Stimulated activated CD4-positive, alpha-beta T cell treated with anti-CD3 and anti-CD28 coated beads, Interleukin-15, amount 100 ng/mL, for 24 hours (primary cell): ENCODE measurements at places on chromosomes 7 and 10.

GRCh38 chr10:72561745-72562166, 64.1 kb downstream of the MICU1 start:
- no peak for DNase-seq

- no peak for DNase-seq
Observed at GRCh38 chr10:113263056-113263455, 289.8 kb upstream of the HABP2 start.

GRCh38 chr10:69726850-69727249, 74.9 kb upstream of the COL13A1 start:
- DNase-seq = no peak

DNA sequence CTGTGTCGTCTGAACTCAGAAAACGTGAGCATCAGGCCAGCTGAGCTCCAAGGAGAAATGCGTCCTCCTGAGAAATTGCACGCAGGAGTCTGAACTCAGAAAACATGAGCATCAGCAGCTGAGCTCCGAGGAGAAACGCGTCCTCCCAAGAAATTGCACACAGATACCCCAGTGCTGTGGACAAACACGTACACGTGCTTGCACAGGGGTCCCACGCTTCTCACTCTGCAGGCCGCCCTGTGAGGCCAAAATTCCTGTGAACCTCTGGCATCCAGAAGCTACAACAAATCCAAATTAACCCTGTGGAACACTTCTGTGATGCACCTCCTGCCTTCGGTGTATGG, 133.8 kb downstream of the WDR37 start:
- no peak for DNase-seq

- DNase-seq = peak; percentile 57
Observed at GRCh38 chr10:103276896-103277712, at the start of gene INA. Gene INA, plus strand, starts transcription at chr10:103277138. Its CDS starts 74 bp downstream, at chr10:103277212.

- DNase-seq = no peak
Observed at GRCh38 chr7:157897681-157898080, 560.9 kb downstream of the DNAJB6 start.

- DNase-seq = peak; percentile 15
Observed at GRCh38 chr10:71397296-71398212, 834 bp downstream of the CDH23 start.

DNA sequence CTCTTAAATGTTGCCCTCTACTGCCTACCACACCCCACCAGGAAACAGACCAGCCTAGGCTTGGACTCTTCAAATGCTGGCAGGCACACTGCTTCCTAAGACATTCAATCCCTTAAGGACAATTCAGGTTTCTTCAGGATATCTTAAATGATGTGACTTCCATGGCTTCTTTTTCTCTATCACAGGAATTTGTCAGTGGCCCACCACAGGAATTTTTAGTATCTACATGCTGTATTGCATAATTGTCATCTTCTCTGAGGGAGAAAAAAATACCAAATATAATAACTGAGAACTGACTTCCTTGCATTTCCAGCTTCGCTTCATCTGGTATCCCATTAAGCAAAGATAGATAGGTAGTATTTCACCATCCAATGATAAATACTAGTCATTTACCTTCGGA, 129.3 kb downstream of the WNT2 start:
- no peak for DNase-seq

DNA sequence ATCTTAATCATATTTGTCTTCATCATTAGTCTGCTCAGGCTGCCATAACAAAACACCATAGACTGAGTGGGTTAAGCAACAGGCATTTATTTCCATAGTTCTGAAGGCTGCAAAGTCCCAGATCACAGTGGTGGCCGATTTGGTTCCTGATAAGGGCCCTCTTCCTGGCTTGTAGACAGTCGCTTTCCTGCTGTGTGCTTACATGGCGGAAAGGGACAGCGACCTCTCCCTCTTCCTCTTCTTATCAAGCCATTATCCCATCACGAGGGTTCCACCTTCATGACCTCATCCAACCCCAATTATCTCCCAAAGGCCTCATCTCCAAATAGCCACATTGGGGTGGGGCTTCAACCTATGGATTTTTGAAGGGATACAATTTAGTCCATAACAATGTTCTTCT, 84.0 kb downstream of the LYZL1 start:
- DNase-seq = no peak

GRCh38 chr7:1537535-1538412, 7.3 kb downstream of the MAFK start:
- DNase-seq = no peak

DNA sequence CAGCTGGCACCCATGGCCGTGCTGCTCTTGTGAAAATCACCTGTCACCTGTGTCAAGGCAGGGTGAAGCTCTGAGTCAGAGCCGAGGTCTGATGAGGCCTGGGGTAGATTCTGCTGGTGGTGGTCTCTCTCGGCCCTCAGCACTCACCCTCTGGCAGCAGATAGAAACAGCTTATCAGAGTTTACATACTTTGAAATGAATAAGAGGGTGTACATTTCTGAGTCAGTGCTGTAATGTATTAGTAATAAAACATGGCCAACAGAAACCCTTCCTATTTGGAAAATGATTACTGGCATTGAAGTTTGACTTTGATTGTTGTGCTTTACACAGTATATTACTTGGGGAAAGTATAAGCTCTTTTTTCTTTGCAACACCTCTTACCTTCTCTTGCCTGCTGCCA, 228.8 kb downstream of the SNX10 start:
- DNase-seq = no peak

GRCh38 chr7:103394566-103394965, 47.1 kb downstream of the PSMC2 start:
- DNase-seq = no peak

GRCh38 chr7:131021460-131021859, 287.5 kb upstream of the KLF14 start:
- no peak for DNase-seq

DNA sequence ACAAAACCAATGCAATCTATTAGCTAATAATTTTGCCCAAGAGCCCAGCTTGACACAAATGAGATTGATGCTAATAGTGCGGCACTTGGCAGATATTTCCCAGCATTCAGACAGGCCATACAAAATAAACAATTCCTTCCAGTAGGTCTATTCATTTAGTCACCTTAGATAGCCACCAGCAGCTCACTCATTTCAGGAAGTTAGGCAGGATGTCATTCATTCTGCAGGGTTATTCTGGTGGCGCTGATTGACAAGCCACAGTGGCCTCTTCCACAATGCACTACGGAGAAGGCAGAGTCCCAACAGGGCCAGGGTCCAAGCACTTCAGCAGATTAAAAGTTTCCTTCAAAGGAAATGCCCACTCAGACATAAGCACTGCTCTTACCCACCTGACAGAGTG, 55.8 kb downstream of the PIK3AP1 start:
- DNase-seq = no peak

DNA sequence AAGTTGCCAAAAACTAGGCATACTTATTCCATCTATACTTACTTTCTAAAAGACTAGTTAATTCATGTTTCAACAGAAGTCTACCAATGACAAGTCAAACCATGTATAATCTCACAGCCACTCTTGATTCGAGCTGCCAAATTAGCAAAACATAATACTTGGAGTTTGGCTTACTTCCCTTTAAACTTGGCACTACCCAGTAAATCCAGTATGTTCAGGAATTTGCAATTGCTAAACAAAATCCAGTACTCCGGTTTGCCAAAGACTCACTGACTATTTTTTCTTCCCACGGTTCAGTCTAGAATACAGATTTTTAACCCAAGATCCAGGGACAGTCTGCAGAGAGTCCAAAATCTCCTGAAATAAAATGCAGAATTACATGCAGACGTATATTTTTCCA, 4.6 kb downstream of the OAT start:
- DNase-seq = no peak

DNA sequence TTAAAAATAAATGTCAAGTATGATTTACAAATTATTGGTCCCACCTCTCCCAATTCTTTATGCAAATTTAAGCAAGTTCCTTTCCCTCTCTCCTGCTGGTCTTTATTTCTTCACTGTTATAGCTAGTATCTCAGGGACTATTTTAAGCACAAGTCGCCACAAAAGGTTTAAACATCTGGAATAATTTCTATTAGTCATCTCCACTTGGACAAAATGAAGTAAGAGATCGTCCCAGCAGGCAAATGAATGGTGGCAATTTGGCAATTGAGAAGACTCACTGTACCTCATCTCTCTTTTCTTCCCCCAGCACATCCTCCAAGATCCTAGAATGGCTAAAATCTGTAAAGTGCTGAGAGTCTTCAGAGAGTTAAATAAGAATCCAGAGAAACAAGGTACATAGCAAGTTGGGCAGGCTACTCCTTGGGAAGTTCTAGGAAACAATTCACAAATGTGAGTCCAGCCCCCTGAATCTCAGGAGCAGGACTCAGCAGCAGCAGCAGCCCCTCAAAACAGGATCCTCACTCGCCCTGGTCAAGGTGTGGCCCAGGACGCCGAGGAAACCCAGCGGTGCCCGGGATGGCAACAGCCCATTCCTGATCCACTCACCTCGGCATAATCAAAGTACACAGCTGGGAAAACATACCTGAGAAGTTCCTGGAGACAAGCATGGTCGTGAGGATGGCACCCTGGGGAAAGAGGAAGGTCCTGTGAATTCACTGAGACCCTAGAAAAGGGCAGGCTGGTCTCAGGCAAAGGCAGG, 30.3 kb upstream of the NDST2 start:
- no peak for DNase-seq

GRCh38 chr7:87452279-87452678, 23.2 kb downstream of the ABCB4 start:
- DNase-seq = no peak

GRCh38 chr10:45555795-45556194, 116.8 kb downstream of the ZFAND4 start:
- DNase-seq = no peak

DNA sequence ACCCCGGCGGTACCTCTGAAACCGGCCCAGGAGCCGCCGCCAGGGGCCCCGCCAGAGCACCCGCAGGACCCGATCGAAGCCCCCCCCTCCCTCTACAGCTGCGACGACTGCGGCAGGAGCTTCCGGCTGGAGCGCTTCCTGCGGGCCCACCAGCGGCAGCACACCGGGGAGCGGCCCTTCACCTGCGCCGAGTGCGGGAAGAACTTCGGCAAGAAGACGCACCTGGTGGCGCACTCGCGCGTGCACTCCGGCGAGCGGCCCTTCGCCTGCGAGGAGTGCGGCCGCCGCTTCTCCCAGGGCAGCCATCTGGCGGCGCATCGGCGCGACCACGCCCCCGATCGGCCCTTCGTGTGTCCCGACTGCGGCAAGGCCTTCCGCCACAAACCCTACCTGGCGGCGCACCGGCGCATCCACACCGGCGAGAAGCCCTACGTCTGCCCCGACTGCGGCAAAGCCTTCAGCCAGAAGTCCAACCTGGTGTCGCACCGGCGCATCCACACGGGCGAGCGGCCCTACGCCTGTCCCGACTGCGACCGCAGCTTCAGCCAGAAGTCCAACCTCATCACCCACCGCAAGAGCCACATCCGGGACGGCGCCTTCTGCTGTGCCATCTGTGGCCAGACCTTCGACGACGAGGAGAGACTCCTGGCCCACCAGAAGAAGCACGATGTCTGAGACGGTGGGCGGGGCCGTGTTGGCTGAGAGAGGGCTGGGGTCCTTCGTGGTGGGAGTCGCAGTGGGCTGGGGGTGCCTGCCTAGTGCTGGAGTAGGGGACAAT, 3.8 kb downstream of the REPIN1 start:
- DNase-seq = no peak

GRCh38 chr7:14691597-14692203, 210.9 kb downstream of the DGKB start:
- peak; percentile 58 for DNase-seq

DNA sequence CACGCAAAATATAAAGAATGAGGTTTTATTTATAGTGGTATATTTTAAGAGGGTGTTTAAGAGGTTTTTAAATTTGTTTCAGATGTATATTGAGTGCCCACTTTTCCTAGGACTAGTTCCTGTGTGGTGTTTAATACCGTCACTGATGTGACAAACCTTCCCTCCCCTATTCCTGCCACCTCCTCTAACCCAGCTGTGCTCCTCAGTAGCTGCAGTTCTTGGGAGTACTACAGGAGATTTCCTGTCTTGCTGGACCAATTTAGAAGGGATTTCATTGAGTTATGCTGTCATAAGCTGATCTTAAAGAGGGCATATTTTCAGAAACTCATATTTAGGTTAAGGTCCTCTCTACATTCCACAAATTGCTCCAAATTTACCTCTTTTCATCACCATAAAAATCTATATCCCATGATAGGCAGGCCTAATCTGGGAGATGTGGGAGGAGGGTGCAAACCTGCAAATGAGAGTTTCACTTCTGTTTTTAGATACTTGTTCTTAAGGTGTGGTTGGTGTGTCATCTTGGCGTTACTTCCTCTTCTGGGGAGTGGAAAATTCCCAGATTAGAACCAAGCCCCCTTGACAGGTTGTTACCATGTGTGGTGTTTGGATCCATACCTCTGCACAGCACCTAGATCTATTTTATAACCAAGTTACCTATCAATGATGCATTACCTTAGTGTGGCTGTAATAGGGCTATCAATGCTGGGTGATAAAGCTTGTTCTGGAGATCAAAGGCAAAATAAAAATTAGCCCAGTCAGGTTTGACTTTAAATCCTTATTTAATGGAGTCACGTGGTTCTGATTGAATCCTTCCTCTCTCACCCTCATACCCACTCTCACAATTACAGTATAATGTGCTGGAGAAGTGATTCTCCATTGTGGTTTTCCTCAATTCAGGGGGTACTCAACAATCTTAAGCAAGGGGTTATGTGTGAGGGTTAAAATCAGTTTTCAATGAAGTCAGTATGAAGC, 141.1 kb downstream of the CDK14 start:
- peak; percentile 4 for DNase-seq

GRCh38 chr10:99280472-99280871, 44.8 kb upstream of the HPSE2 start:
- DNase-seq = no peak

DNA sequence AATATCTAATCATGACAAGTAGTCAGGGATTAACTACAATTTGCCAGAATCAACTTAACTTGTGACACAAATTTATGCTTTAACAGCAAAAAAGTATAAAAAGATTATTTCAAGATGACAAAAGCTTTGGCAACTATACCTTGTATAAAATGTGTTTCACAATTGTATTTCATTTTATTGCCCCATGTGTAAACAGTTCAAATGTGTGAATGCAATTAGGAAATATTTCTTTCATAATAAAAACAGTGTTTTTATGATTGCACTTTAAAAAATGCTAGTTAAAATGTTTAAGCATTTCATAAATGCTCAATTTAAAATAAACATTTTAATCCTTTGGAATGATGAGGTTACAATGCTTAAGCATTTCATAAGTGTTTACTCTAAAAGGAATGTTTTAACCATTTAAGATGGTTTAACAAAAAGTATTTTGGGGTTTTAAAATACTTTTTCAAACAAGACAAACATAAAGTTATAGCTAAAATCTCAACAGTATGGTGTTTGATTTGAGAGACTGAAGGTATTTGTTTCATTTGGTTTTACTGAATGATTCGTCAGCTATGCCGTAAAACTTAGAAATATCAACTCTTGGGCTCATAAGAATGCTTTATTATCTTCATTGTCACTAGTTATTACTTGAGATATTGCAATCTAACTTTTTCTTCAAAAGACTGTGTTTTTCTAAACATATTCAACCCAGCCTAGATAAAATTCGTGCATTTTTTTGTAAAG, 50.1 kb downstream of the SFTPD start:
- DNase-seq = no peak

GRCh38 chr7:148856578-148856881, 27.6 kb downstream of the EZH2 start:
- DNase-seq = no peak
